ENCODE measurements at places on chromosomes 6 and 20. TPM values are rescaled to one million over a fixed set of nuclear protein-coding genes. Genes with fewer than 3 reads are reported as not detected.

DNA sequence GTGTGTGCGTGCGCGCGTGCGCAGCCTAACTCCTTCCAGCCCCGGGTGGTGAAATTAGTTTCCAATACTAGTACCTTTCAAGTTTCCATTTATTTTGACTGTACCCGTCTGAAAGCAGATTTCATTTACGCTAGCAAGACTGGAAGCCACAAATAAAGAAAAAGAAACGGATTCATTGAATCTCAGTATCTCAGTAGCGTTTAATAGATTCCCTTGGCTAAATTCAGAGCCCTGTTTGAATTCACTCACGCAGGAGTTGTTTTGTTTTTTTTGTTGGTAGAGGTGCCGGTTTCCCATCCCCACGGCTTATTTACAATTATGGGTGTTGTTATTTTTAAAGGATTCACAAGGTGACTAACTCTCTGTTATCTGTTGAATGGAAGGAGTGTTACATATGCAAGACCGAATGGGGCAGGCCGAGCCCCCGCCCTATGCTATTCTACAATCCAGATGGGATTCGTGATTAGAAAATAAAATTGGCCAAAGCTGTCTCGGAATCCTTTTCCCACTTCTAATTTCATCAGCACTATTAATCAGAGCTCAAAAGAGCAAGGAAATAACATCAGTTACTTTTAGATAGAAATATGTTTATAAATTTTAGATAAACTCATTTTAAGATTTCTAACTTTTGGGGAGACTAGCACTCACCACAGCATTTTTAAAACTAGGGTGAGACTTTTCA lies 2.3 kb upstream of the INSM1 start:
- DNase-seq, result no peak
- peaks cover 42% of the 10 kb centered on the region for H3K27me3 ChIP-seq
- no peaks in the 10 kb centered on the region for H3K36me3 ChIP-seq
- peak overlapping the region; percentile 32 for H3K4me3 ChIP-seq
- H3K4me1 ChIP-seq, result peaks cover 8% of the 10 kb centered on the region

- no peaks in the 10 kb centered on the region for H3K4me1 ChIP-seq
- H3K36me3 ChIP-seq, result peaks cover 10% of the 10 kb centered on the region
- H3K27ac ChIP-seq, result no peak overlapping the region
Measured at GRCh38 chr6:118935331-118935668, 341 bp upstream of the MCM9 start.

DNA sequence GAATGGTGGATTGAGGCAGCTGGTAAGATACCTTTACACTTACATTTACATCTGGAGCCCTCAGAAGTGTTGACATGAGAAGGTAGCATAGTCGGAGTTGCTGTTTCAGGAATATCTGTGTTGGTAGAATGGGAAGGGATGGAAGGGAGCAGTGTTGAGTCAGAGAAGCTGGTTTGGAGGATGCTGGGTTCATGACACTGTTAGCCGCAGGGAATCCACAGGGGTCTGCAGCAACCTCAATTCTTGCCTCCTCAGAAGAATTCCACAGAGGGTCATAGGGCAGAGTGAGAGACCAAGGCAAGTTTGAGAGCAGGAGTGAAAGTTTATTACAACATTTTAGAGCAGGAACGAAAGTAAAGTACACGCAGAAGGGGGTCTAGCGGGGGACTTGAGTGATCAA lies 536.8 kb downstream of the QKI start:
- H3K36me3 ChIP-seq, result no peaks in the 10 kb centered on the region
- no peak overlapping the region for H3K27ac ChIP-seq
- peak; percentile 26 for DNase-seq
- H3K4me3 ChIP-seq, result no peak overlapping the region
- H3K4me1 ChIP-seq, result peaks cover under 1% of the 10 kb centered on the region
- no peaks in the 10 kb centered on the region for H3K27me3 ChIP-seq

GRCh38 chr6:87600576-87600975 lies 10.6 kb downstream of the ORC3 start:
- no peaks in the 10 kb centered on the region for H3K36me3 ChIP-seq
- H3K27ac ChIP-seq, result no peak overlapping the region
- no peak for DNase-seq
- H3K4me3 ChIP-seq, result no peak overlapping the region

FAM83D gene
- 62.6 TPM for total RNA-seq

- H3K27ac ChIP-seq, result no peak overlapping the region
- no peak overlapping the region for H3K4me3 ChIP-seq
- H3K4me1 ChIP-seq, result no peaks in the 10 kb centered on the region
Measured at GRCh38 chr20:48759631-48760245, 68.1 kb downstream of the PREX1 start.

- no peak overlapping the region for H3K27ac ChIP-seq
- H3K4me3 ChIP-seq, result peak overlapping the region; percentile 46
- no peaks in the 10 kb centered on the region for H3K36me3 ChIP-seq
- DNase-seq, result no peak
- H3K4me1 ChIP-seq, result peaks cover 15% of the 10 kb centered on the region
Measured at GRCh38 chr6:167226791-167227190, 64.3 kb upstream of the UNC93A start.

GRCh38 chr6:136609873-136610706 lies 59.9 kb upstream of the MAP7 start:
- H3K27me3 ChIP-seq, result no peaks in the 10 kb centered on the region
- peaks cover 2% of the 10 kb centered on the region for H3K4me1 ChIP-seq
- DNase-seq, result no peak
- no peaks in the 10 kb centered on the region for H3K36me3 ChIP-seq

TRIM31 gene
- total RNA-seq, result not detected

- no peak overlapping the region for H3K4me3 ChIP-seq
- H3K27ac ChIP-seq, result no peak overlapping the region
- DNase-seq, result no peak
- 0 out of 2 replicates have a peak, but pooled peaks cover 2% of the 10 kb centered on the region for H3K4me1 ChIP-seq
- H3K27me3 ChIP-seq, result no peaks in the 10 kb centered on the region
Measured at GRCh38 chr6:105235155-105235554, 55.3 kb upstream of the POPDC3 start.

GRCh38 chr6:111922454-111923297 lies 49.4 kb upstream of the FYN start:
- H3K36me3 ChIP-seq, result no peaks in the 10 kb centered on the region
- no peak overlapping the region for H3K27ac ChIP-seq
- DNase-seq, result no peak
- peaks cover 7% of the 10 kb centered on the region for H3K4me1 ChIP-seq

DNA sequence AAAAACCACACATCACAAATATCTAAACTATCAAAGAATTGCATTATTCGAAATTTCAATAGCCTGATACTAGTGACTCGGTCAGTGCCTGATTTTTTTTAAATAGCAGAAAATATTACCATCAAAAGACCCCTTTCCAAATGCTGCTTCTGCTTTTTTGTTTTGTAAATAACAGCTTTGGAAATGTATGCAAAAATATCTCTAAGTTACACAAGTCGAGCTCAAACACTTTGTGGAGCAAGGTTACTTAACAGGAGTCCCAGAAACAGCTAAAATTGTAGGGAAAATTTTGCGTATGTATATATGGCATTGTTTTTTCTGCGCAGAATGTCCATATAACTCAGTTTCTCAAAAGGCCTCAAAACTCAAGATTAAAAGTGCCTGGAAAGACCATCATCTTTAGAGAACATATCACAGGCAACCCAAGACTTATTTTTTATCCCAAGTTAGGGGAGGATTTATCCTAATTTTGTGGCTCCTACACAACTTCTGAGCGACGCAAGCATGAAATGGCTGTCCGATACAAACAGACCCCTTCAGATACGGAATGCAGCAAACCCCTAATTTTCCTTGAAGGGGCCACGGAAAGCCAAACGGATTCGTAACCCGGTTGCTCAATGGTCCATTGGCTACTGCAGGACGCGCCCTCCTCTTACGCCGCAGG lies 1.3 kb downstream of the CEP85L start:
- H3K27ac ChIP-seq, result no peak overlapping the region
- no peaks in the 10 kb centered on the region for H3K36me3 ChIP-seq
- peak overlapping the region; percentile 71 for H3K4me3 ChIP-seq
- no peak for DNase-seq
- H3K4me1 ChIP-seq, result peaks cover 5% of the 10 kb centered on the region

VWA7 gene
- 1.5 TPM for total RNA-seq

GRCh38 chr6:81774542-81774941 lies 22.1 kb upstream of the TENT5A start:
- H3K27ac ChIP-seq, result no peak overlapping the region
- H3K4me3 ChIP-seq, result no peak overlapping the region
- H3K36me3 ChIP-seq, result no peaks in the 10 kb centered on the region

DNA sequence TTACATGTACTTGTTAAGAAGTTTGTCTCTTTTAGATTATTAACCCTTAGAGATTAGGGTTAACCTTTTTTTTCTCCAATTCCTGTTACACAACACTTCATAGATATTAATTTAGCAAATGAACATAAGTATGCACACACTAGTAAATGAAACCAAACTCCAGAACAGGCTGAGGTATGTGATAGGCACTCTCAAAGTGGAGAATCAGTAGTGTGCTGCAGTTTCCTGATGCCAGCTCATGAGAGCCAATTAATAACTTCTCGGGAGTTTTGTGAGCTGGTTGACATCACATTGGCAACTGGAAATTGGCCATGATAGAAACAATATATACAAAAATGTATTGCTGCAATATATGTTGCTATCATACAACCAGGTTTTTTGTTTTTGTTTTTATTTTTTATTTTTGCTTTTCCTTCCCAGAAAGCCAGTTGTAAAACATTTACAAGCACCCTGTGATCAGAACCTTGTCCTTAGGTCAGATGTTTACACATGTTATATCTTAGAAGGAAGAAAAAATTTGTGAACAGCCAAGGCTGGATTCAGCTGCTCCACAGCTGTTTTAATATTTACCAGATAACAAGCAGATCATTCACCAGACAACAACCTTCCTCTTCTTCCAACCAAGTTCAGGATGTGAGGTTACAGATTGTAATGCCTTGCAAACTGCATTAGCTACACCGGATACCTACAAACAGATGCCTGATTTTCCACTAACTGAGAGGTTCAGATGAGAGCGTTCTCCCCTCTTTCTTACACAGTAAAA lies 42.4 kb upstream of the ECHDC1 start:
- no peak for DNase-seq
- H3K36me3 ChIP-seq, result no peaks in the 10 kb centered on the region
- H3K27me3 ChIP-seq, result no peaks in the 10 kb centered on the region
- no peak overlapping the region for H3K27ac ChIP-seq
- no peaks in the 10 kb centered on the region for H3K4me1 ChIP-seq

DNA sequence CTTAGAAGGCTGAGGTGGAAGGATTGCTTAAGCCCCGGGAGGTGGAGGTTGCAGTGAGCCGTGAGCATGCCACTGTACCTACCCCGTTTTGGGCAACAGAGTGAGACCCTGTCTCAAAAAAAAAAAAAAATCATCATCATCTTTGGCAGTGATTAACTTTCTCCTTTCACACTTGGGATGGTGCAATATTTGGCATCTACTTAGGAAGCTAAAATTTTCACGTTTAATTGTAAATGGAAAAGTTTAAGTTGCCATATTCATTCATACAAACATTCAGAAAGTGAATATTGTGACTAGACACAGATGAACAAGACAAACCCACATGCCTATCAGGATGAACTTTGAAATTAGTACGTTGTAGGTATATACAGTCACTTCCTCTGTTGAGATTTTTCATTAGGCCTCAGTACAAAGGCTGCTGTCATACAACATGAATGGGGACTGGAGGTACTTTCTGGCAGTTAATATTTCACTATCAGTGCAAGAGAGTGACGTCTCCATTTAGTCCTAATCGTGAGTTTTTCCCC lies 10.3 kb downstream of the TOP1 start:
- peaks cover 2% of the 10 kb centered on the region for H3K27me3 ChIP-seq
- no peak overlapping the region for H3K27ac ChIP-seq
- no peak overlapping the region for H3K4me3 ChIP-seq
- H3K4me1 ChIP-seq, result peaks cover 8% of the 10 kb centered on the region

DNA sequence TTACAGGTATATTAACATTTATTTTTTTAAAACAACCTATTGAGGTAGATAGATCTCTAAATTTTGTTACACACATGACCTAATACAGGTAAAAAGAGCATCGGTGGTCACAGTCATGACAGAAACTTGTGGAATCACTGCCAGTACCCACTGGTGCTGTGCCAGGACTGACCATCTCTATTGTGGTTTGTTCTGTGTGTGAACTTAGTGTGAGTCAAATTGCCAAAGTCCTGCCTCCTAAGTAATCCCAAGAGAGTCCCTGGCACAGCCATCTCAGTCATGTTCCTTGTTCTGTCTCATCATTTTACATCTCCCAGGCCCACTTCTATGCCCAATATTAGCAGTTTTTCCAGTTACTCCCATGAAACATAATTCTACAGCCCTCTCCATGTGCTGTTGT lies 21.4 kb downstream of the GSTA2 start:
- H3K27ac ChIP-seq, result no peak overlapping the region
- no peaks in the 10 kb centered on the region for H3K27me3 ChIP-seq
- no peaks in the 10 kb centered on the region for H3K36me3 ChIP-seq
- DNase-seq, result no peak
- no peaks in the 10 kb centered on the region for H3K4me1 ChIP-seq

DNA sequence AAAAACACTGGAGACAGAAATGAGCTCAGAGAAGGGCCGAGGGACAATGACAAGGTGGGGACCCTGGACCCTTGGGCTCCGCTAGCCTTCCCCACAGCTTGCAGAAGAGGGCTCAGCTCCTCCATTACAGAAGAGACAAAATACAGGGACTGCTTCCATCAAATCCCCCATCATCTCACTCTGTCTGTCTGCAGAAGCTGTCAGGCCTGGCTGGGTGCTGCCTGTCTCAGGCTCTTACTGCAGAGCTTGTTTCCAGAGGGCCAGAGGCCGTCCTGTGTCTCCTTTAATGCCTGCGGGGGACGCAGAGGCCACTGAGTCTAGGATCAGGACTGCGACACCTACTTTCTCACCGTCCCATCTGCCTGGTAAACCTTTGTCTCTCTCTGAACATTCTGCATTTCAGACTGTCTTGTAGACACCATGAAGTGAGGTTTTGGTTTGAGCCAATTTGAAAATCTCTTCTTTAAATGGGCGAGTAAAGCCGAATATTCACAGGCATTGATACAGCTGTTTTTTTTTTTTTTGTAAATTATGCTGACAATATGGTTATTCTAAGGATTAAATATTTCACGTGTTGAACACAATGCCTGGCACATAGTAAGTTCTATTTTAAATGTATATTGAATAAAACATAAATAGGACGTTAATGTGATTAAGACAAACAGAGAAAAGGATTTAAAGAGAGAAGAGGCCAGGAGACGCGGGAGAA lies 28.3 kb downstream of the RNASET2 start:
- DNase-seq, result no peak
- H3K36me3 ChIP-seq, result no peaks in the 10 kb centered on the region
- no peaks in the 10 kb centered on the region for H3K4me1 ChIP-seq
- H3K27ac ChIP-seq, result no peak overlapping the region
- no peaks in the 10 kb centered on the region for H3K27me3 ChIP-seq

NKAIN2 gene
- total RNA-seq, result 0.34 TPM

GRCh38 chr6:106746652-106747051 lies 117.3 kb downstream of the QRSL1 start:
- H3K27ac ChIP-seq, result no peak overlapping the region
- no peaks in the 10 kb centered on the region for H3K36me3 ChIP-seq
- H3K4me3 ChIP-seq, result no peak overlapping the region
- DNase-seq, result no peak
- peaks cover 22% of the 10 kb centered on the region for H3K4me1 ChIP-seq
